Mammary microvascular endothelial cell (primary cell): ENCODE measurements at places on chromosomes 1 and 21. TPM values are rescaled to one million over a fixed set of nuclear protein-coding genes. Genes with fewer than 3 reads are reported as not detected.

The SPATA6 gene
- total RNA-seq, result 1.7 and 1.8 TPM in 2 replicates

The HHAT gene
- 1.7 and 1.8 TPM in 2 replicates for total RNA-seq

The CDK11B gene
- 13.1 and 13.5 TPM in 2 replicates for total RNA-seq

The TSPAN2 gene
- 0.44 and 0.73 TPM in 2 replicates for total RNA-seq

The UROD gene
- 180 and 191 TPM in 2 replicates for total RNA-seq

The GUCA2B gene
- not detected in 2 replicates for total RNA-seq

The PLEKHA6 gene
- 1.3 TPM in 2 replicates for total RNA-seq
